ENCODE measurements at places on chromosomes 16 and 17. TPM values are rescaled to one million over a fixed set of nuclear protein-coding genes. Genes with fewer than 3 reads are reported as not detected.

DNA sequence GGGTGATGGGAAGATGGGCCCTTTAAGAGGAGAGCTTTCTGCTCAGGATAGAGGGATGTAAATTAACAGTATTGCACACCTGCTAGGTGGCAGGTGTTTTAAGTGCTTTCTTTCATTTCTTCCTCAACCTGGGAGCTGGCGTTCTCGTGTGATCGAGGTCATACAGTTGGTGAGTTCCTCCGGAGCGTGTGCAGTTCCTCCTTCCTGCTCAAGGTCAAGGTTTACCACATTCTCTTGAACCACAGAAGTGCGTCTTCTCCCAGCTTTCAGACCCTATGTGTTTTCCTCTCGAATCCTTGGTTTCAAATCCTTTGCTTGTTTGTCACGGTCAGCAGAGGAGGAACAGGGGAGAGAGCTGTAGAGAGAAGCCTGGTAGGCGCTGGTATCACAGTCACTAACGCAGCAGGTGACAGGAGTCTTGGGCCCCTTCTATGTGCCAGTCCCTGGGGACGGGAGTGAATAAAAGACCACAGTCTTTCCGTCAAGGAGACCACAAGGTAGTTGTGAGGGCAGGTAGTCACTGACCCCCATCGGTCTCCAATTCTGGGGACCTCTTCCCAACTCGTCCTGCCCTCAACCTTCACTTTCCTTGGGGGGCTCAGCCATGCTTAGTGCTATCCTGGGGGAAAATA is 791 bp downstream of the DNAI2 start:
- H3K27ac ChIP-seq, result no peak overlapping the region
- H3K4me3 ChIP-seq, result no peak overlapping the region
- DNase-seq, result no peak
- no peaks in the 10 kb centered on the region for H3K4me1 ChIP-seq
- H3K36me3 ChIP-seq, result no peaks in the 10 kb centered on the region

- H3K4me1 ChIP-seq, result no peaks in the 10 kb centered on the region
- DNase-seq, result peak; percentile 92
- H3K27ac ChIP-seq, result peak overlapping the region; percentile 67
- no peak overlapping the region for H3K4me3 ChIP-seq
- H3K27me3 ChIP-seq, result no peaks in the 10 kb centered on the region
Measured at GRCh38 chr17:79046916-79047280, 22.9 kb downstream of the C1QTNF1 start.

DNA sequence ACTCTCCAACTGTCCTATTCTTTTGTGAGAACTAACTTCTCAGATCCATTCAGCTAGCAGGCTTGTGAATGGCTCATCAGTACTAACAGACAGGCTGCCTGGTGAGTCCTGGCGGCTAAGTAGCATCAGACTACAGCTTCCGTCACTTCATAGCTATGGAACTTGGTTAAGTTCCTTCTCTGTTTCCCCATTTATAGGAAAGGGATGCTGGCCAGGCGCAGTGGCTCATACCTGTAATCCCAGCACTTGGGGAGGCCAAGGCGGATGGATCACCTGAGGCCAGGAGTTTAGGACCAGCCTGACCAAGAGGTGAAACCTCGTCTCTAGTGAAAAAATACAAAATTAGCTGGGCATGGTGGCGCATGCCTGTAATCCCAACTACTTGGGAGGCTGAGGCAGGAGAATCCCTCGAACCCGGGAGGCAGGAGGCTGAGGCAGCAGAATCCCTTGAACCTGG is 49.9 kb upstream of the TANGO6 start:
- H3K36me3 ChIP-seq, result no peaks in the 10 kb centered on the region
- no peak for DNase-seq
- no peak overlapping the region for H3K4me3 ChIP-seq
- no peaks in the 10 kb centered on the region for H3K4me1 ChIP-seq
- H3K27ac ChIP-seq, result no peak overlapping the region

Gene CHD9
- 9.2 TPM for polyA plus RNA-seq

Gene NHERF2
- 45.2 TPM for polyA plus RNA-seq

DNA sequence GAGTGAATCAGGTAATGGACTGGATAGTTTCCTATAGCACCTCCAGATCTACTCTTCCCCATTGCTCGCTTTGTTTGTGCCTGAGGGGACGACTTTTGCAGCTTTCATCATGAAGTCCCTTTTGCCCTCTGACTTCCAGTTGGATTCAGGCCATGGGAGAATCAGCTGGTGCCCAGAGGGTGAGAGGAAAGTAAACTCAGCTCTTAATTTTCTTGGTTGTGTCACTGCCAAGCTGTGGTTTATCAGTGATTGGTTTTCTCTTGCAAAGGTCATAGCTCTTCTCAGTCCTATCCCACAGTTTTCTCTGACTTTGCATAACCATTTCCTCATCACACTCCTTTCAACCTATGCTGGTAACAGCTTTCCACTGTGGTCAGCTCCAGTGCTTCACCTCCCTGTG is 200.1 kb downstream of the KCNJ2 start:
- no peaks in the 10 kb centered on the region for H3K4me1 ChIP-seq
- DNase-seq, result no peak
- no peak overlapping the region for H3K4me3 ChIP-seq
- H3K27me3 ChIP-seq, result no peaks in the 10 kb centered on the region
- H3K27ac ChIP-seq, result no peak overlapping the region
- no peaks in the 10 kb centered on the region for H3K36me3 ChIP-seq

Gene TP53TG3B
- polyA plus RNA-seq, result 0.92 TPM

GRCh38 chr17:60388742-60389141 is 3.2 kb downstream of the USP32 start:
- no peaks in the 10 kb centered on the region for H3K27me3 ChIP-seq
- peaks cover 26% of the 10 kb centered on the region for H3K4me1 ChIP-seq
- H3K36me3 ChIP-seq, result no peaks in the 10 kb centered on the region
- no peak overlapping the region for H3K27ac ChIP-seq
- no peak for DNase-seq

- peak; percentile 88 for DNase-seq
- peak overlapping the region; percentile 98 for H3K27ac ChIP-seq
- peak overlapping the region; percentile 84 for H3K4me3 ChIP-seq
- H3K4me1 ChIP-seq, result peaks cover 18% of the 10 kb centered on the region
Measured at GRCh38 chr16:3282103-3282729, 1.1 kb upstream of the ZNF263 start.

All from SK-N-SH (cell line).